ENCODE measurements at places on chromosomes 13 and 19. TPM values are rescaled to one million over a fixed set of nuclear protein-coding genes. Genes with fewer than 3 reads are reported as not detected.

UBL5 gene
- 577 TPM for total RNA-seq

ZNF541 gene
- total RNA-seq: 0.14 TPM

- no peak for DNase-seq
These were observed 152.1 kb downstream of the DACH1 start for GRCh38 chr13:71714802-71715375.

DNA sequence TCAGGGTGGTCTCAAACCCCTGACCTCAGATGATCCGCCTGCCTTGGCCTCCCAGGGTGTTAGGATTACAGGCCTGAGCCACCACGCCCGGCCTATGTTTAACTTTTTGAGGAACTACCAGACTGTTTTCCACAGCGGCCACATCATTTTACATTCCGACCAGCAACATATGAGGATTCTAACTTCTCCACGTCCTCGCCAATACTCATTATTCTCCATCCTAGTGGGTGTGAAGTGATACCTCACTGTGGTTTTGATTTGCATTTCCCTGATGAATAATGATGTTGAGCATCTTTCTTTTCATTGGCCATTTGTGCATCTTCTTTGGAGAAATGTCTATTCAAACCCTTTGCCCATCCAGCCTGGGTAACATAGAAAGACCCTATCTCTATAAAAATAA is 14.8 kb downstream of the SLC5A5 start:
- no peak for DNase-seq

TTC9B gene
- total RNA-seq: not detected

GRCh38 chr13:83798731-83799130 is 83.5 kb downstream of the SLITRK1 start:
- no peak for DNase-seq

ANGPTL4 gene
- 0.42 TPM for total RNA-seq

- no peak for DNase-seq
These were observed 302.5 kb downstream of the ZNF536 start for GRCh38 chr19:30674656-30675055.

- no peak for DNase-seq
These were observed 5.8 kb downstream of the AKAP11 start for GRCh38 chr13:42277618-42278276.
